Calu3 (cell line): ENCODE measurements at places on chromosomes 4 and X. TPM values are rescaled to one million over a fixed set of nuclear protein-coding genes. Genes with fewer than 3 reads are reported as not detected.
A peak's percentile ranks its signal among the peaks of the same experiment; 100 is the strongest.

- DNase-seq: no peak
Measured at GRCh38 chr4:23814587-23814986, 75.3 kb downstream of the PPARGC1A start.

GABRG1 gene
- total RNA-seq: not detected in 2 replicates

- peak; percentile 9 for DNase-seq
Measured at GRCh38 chrX:37796805-37797204, 16.9 kb downstream of the CYBB start.

- no peak for DNase-seq
Measured at GRCh38 chr4:88327665-88328064, 43.3 kb upstream of the PPM1K start.

GSX2 gene
- not detected in 2 replicates for total RNA-seq

DNA sequence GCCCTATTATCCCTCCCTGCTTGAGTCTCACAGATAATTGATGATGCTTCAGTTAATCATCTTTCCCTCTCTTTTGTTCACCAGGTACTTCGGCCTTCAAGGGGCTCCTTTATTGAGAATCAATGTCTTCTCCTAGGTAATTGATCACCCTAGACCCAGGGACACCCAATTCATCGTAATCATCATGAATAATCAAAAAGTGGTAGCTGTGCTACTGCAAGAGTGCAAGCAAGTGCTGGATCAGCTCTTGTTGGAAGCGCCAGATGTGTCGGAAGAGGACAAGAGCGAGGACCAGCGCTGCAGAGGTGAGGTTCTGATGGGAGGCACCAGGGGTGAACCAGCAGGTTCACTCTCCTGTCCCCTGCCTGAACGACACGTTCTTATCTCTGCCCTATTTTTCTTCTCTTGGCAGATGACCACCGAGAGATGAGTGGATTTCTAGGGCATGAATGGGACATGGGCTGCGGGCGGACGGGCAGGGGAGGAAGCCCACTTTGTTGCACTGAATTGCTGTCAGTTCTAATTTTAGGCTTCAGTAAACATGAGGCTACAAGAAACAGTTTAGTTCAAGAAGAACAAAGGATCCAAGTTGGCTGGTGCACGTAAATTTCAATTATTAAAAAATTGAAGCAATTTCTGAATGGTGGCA, 80.5 kb downstream of the ALPK1 start:
- DNase-seq: no peak

USP17L15 gene
- total RNA-seq: not detected in 2 replicates

NXF2B gene
- not detected in 2 replicates for total RNA-seq

UGT2B11 gene
- not detected in 2 replicates for total RNA-seq

DNA sequence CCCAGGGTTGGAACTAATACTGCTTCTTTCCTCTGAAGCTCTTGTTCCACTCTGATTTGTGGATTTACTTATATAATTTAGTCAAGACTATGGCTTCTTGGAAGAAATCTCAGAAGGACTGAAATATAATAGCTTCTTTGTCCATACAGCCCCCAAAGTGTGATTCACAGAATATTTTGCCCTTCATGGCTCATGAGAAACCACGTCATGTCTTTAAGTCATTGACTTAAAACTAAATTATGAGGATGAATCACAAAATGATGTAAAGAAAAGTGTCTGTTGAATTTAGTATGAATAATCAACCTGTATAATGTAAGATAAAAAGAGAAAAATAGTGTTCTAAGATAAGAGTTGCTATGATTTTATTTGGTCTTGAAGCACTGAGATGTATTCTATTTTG, 43.3 kb upstream of the AGA start:
- no peak for DNase-seq

GRCh38 chr4:17740702-17741101, 40.7 kb downstream of the FAM184B start:
- no peak for DNase-seq

DNA sequence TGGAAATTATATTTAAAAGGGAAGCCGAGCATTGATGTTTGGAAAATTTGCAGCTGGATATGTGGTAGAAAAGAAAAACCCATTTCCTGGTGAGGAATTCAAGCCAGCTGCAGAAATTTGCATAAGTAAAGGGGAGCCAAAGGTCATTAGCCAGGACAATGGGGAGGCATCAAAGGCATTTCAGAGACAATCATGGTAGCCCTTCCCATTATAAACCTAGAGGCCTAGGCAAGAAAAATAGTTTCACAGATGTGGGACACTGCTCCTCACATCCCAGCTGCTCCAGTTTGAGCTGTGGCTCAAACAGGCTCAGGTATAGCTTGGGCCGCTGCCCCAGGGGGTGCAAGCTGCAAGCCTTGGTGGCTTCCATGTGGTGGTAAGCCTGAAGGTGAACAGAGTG, 35.8 kb downstream of the NAP1L3 start:
- DNase-seq: no peak

DNA sequence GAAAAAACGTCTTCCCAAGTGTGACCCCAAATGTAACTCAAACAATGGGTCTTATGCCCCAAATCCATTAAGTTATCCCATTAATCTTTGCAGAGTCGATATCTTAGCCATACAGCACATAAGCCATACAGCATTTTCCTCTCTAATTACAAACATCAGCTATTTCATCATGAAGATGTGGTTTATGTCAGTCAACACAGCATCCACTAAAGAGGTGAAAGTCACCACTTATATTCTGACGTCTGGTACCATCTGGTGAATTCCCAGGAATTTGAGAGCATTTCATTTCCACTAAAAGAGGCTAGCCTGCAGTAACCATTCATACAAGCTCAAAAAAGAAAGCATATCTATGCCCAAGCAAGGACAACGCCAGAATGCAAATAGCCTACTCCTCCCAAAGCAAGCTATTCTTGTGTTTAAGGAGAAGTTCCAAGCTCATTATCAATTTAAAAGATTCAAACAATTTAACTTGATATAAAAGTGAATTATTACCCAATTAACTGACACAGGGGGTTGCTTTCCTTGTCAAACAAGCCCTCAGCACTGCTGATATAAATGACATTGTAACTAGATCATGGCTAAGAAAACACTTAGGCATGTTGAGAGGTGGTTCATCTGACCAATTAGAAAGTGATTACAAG, 203.3 kb downstream of the ANTXR2 start:
- no peak for DNase-seq

DNA sequence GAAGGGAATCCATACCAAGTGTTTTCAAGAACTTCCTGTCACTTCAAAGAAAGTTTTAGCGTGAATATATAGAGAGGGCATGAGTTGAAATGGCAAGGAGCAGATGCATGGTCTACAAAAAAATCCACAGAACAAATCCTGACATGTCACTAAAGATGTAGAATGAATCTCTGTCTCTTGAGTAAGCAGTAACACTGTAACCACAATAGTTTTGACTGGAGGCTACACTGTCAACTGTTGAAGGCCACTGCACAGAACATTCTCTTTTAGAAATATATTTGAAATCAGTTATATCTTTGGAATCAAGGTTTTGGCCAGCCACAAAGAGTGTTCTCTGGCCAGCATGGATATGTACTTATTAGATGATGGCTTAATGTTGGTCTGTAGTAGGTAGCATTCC, 83.8 kb downstream of the VCX3B start:
- DNase-seq: no peak

DNA sequence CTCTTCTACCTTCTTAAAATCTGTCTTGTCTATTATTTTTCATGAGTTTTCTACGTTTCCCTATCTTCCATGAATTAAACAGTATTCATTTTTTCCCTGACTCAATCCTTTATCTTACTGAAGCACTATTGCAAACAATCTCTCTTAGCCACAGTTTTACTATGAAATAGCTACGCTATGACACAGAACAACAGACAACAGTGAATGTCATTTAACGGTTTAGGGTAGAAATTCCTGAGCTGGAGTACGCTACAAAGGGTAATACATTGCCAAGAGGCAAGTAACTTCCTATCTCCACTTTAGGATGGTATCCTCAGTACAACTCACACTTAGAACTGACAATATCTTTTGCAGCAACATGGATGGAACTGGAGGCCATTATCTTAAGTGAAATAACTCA, 552.6 kb downstream of the INPP4B start:
- no peak for DNase-seq

DNA sequence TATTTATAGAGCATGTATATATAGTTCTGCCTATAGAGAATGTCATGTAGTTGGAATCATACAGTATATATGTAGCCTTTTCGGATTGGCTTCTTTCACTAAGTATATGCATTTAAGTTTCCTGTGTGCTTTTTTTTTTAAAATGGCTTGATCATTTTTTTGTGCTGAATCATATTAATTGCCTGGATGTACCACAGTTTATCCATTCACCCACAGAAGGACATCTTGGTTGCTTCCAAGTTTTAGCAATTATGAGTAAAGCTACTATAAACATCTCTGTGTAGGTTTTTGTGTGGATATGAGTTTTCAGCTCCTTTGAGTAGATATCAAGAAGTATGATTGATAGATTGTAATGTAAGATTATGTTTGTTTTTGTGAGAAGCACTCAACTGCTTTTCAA, 23.8 kb downstream of the PTTG2 start:
- DNase-seq: no peak
